ENCODE measurements at places on chromosomes 2 and 18. TPM values are rescaled to one million over a fixed set of nuclear protein-coding genes. Genes with fewer than 3 reads are reported as not detected.

DNA sequence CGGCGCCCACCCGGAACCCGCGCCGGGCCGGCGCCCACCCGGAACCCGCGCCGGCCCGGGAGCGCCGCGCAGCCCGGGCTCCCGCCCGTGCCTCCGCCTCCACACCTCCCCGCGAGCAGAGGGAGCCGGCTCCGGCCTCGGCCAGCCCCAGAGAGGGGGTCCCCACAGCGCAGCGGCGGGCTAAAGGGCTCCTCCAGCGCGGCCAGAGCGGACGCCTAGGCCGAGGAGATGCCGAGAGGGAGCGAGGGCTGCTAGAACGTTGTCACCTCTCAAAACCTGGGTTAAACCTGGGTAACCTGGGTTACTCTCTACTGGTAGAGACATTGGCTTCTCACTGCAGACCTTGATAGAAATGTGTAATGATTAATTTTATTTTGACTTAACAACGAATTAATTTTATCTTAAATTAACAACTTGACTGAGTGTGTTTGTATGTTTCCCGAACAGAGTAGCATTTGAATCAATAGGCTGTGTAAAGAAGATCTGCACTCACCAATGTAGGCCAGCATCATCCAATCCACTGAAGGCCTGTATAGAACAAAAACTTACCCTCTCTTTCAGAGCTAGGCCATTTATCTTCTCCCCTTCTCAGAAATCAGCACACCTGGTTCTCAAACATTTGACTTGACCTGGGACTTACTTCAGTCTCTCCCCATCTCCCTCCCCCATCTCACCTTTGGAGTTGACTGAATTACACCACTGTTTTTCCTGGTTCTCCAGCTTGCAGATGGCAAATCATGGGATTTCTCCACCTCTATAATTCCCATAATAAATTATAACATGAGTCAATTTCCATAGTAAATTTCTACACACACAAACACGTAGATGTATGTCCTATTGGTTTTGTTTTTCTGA, 242.7 kb downstream of the ASXL3 start:
- no peak for DNase-seq
- no peak overlapping the region for H3K4me3 ChIP-seq
- H3K4me1 ChIP-seq: no peaks in the 10 kb centered on the region
- H3K36me3 ChIP-seq: no peaks in the 10 kb centered on the region
- no peaks in the 10 kb centered on the region for H3K27me3 ChIP-seq

Gene SP100
- total RNA-seq: not detected

Gene CEP76
- total RNA-seq: 13.7 TPM

GRCh38 chr2:233000886-233001750, 11.9 kb downstream of the NGEF start:
- DNase-seq: no peak
- no peaks in the 10 kb centered on the region for H3K36me3 ChIP-seq
- H3K27ac ChIP-seq: no peak overlapping the region
- no peak overlapping the region for H3K4me3 ChIP-seq
- no peaks in the 10 kb centered on the region for H3K4me1 ChIP-seq
- H3K27me3 ChIP-seq: no peaks in the 10 kb centered on the region

GRCh38 chr2:26534865-26535662, 57.1 kb upstream of the OTOF start:
- no peak for DNase-seq
- no peaks in the 10 kb centered on the region for H3K4me1 ChIP-seq
- H3K27me3 ChIP-seq: no peaks in the 10 kb centered on the region
- no peaks in the 10 kb centered on the region for H3K36me3 ChIP-seq
- no peak overlapping the region for H3K27ac ChIP-seq

Measured in cardiac muscle cell (in vitro differentiated cells and primary cell).